ENCODE measurements at places on chromosomes 13 and 19.

- no peaks in the 10 kb centered on the region for H3K27me3 ChIP-seq
- H3K27ac ChIP-seq, result no peak overlapping the region
- H3K36me3 ChIP-seq, result peaks cover 65% of the 10 kb centered on the region
- DNase-seq, result no peak
These were observed 12.7 kb upstream of the ZNF43 start for GRCh38 chr19:21848706-21849105.

- H3K4me3 ChIP-seq, result no peak overlapping the region
- peaks cover 2% of the 10 kb centered on the region for H3K27me3 ChIP-seq
- H3K4me1 ChIP-seq, result peaks cover 8% of the 10 kb centered on the region
These were observed 1.6 kb downstream of the FUT6 start for GRCh38 chr19:5837761-5838352.

GRCh38 chr13:30978981-30979956, 46.8 kb downstream of the TEX26 start:
- DNase-seq, result peak; percentile 85
- peaks cover 29% of the 10 kb centered on the region for H3K27me3 ChIP-seq
- H3K4me3 ChIP-seq, result no peak overlapping the region
- H3K27ac ChIP-seq, result no peak overlapping the region
- no peaks in the 10 kb centered on the region for H3K4me1 ChIP-seq

GRCh38 chr13:113048766-113049165, 56.8 kb upstream of the F7 start:
- no peak for DNase-seq
- no peak overlapping the region for H3K4me3 ChIP-seq
- H3K4me1 ChIP-seq, result no peaks in the 10 kb centered on the region
- no peaks in the 10 kb centered on the region for H3K27me3 ChIP-seq

DNA sequence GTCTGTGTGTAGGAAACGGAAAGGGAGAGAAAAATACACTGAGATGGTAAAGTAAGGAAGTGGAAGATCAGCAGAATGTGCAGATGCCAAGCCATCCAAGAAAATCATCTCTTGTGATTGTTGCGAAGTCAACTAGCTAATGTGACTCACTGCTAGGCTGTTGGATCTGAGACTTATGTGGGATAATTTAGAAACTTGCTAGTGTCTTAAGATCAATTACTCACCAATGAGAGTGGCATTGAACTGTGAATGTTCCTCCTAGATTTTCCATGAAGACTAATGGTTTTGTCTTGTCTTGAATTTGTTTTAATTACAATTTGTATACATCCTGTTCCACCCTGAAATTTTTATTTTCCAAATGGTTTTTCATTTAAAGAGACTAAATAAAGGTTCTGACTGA, 771.6 kb downstream of the EFNB2 start:
- H3K27ac ChIP-seq, result no peak overlapping the region
- no peak overlapping the region for H3K4me3 ChIP-seq
- DNase-seq, result no peak
- H3K27me3 ChIP-seq, result no peaks in the 10 kb centered on the region
- no peaks in the 10 kb centered on the region for H3K36me3 ChIP-seq

DNA sequence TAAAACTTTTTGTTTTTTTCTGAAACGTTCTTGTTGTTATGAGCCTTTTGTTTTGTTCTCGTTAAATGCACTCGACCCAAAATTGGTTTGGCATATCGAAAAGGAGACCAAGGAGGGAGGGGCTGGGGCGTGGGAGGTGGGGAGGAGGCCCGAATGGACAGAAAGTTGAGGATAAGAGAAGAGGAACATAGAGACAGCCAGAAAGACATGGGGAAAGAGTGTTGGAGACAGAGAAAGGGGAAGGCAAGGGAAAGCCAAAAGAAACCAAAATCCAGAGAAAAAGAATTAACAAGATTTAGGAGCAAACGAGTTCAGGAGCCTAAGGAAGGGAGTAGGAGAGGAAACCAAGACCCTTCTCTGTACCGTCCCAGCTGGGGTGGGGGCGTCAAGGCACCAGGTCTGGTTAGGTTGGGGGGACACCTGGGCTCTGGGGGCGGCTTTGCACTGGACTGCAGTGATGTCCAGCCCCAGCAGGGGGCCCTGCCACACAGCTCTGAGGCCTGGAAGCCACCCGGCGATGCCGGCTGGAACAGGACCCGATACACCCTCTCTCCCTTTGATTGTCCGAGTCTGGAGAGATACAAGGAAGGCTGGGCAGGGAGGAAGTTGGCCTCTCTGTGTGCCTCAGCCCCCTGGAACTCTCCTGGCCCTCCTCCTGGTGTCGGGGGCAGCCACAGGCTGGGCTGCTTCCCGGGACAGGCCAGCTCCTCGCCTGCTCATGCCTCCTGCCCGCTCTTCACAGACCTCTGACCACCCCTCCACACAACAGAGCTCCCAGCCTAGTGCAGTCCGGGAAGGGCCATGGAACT, 11.6 kb upstream of the ASF1B start:
- DNase-seq, result peak; percentile 85
- H3K4me1 ChIP-seq, result peaks cover 30% of the 10 kb centered on the region
- no peaks in the 10 kb centered on the region for H3K27me3 ChIP-seq
- no peaks in the 10 kb centered on the region for H3K36me3 ChIP-seq
- H3K4me3 ChIP-seq, result peak overlapping the region; percentile 83

DNA sequence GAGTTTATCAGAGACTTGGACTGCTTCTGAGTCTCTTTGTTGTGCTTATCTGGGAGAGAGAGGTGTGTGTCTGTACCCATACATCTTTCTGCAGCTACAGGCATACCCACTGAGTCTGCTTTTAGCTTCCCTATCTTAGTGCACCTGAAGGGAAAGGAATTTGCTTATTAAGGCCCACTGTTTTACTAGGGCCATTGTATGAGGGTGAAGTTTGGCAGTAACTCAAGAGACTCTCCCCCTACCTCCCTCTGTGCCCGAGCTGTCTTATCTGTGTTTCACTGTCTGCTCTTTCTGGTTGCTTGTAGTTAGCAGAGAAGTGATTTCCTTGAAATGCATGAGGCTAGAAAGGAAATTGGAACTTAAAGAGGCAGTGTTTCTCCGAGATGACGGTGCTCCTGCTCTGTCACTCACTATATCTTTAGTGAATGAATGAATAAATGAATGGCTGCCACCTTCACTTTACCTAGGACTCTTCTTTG, 678 bp upstream of the CD33 start:
- H3K27me3 ChIP-seq, result peaks cover 42% of the 10 kb centered on the region
- peak overlapping the region; percentile 80 for H3K4me3 ChIP-seq
- H3K36me3 ChIP-seq, result peaks cover 4% of the 10 kb centered on the region
- peak; percentile 60 for DNase-seq
- peak overlapping the region; percentile 79 for H3K27ac ChIP-seq

DNA sequence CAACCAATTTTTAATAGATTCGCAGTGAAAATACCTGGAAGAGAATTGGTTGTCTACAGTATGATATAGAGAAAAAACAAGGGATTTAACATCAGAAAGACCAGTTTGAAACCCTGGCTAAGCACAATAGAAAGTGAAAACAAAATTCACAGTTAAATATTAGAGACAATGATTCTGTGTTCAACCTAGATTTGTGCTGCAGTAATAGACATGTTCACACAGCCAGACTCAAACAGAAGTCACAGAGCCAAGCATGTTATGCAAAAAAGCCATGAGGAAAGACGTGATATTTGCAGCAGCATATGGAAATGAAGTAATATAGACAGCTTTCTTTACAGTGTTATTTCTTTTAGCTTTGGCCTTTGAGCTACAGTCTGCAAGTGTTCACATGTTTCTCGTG, 48.1 kb downstream of the SCEL start:
- peaks cover 10% of the 10 kb centered on the region for H3K27me3 ChIP-seq
- H3K4me3 ChIP-seq, result no peak overlapping the region
- H3K36me3 ChIP-seq, result no peaks in the 10 kb centered on the region
- no peak for DNase-seq
- no peak overlapping the region for H3K27ac ChIP-seq
- H3K4me1 ChIP-seq, result no peaks in the 10 kb centered on the region

GRCh38 chr19:19652482-19653295, 9.2 kb upstream of the GMIP start:
- H3K27ac ChIP-seq, result no peak overlapping the region
- no peaks in the 10 kb centered on the region for H3K27me3 ChIP-seq
- no peak for DNase-seq
- H3K4me3 ChIP-seq, result no peak overlapping the region

DNA sequence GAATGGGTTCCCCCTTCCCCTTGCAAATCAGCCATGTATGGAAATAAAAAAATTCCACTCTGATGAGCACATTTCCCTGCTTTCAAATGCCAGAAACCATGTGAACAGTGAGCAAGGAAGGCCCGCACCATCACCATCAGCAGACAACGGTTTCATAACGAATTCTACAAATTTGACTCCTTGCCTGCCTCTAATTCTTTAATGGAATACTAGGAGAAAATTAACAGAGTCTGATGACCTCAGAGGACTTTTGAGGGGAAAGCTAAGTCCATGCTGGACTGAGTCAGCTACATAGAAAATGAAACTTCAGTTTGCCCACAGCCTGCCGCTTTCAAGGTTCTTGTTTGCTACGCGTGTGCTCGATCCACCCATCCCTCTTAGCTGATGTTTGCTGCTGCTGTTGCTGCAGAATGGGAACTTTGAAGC, 46.7 kb upstream of the KL start:
- H3K27me3 ChIP-seq, result peaks cover 2% of the 10 kb centered on the region
- H3K4me1 ChIP-seq, result peaks cover 5% of the 10 kb centered on the region
- no peak overlapping the region for H3K4me3 ChIP-seq
- no peak overlapping the region for H3K27ac ChIP-seq
- DNase-seq, result no peak

DNA sequence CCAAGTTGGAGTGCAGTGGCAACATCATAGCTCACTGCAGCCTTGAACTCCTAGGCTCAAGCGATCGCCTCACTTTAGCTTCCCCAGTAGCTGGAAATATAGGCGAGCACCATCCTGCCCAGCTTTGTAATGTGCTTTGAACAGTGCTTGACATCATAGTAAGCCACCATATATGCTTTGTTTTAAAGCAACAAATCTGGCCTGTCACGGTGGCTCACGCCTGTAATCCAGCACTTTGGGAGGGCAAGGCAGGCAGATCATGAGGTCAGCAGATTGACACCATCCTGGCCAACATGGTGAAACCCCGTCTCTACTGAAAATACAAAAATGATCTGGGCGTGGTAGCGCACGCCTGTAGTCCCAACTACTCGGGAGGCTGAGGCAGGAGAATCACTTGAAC, 1.8 kb upstream of the SLC7A1 start:
- DNase-seq, result no peak
- H3K4me1 ChIP-seq, result peaks cover 28% of the 10 kb centered on the region
- no peak overlapping the region for H3K4me3 ChIP-seq
- H3K36me3 ChIP-seq, result peaks cover 17% of the 10 kb centered on the region
- H3K27me3 ChIP-seq, result peaks cover 12% of the 10 kb centered on the region

DNA sequence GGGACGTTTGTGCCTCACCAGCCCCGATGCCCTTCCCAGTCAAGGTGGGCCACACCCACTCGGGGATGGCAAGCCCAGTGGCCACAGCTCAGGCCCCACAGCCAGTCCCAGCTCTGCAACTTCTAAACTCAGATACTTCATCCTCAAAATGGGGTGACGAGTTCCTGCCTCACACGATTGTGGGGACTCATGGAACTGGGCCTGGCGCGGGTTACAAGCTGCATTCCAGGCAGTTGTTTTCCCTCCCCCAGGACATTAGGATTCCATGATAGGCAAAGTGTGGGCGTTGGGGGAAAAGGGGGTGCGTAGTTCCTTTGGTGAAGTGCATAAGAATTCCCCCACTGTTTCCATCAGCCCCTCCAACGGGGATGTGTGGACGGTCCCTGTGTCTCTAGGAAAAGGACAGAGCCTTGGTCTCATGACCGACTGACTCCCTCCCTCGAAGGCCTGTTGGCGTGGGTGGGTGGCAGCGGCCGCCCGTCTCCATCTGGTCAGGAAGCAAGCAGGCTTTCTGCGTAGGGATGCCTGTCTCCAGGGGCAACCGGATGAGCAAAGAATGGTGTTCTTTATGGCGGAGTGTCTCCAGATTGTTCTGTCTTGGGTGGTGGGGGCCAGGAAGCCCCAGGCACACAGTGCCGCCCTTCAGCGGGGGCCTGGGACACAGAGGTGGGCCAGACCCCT, 21.1 kb upstream of the NPAS1 start:
- H3K27me3 ChIP-seq, result peaks cover 6% of the 10 kb centered on the region
- no peaks in the 10 kb centered on the region for H3K4me1 ChIP-seq
- H3K36me3 ChIP-seq, result peaks cover 9% of the 10 kb centered on the region
- DNase-seq, result no peak

DNA sequence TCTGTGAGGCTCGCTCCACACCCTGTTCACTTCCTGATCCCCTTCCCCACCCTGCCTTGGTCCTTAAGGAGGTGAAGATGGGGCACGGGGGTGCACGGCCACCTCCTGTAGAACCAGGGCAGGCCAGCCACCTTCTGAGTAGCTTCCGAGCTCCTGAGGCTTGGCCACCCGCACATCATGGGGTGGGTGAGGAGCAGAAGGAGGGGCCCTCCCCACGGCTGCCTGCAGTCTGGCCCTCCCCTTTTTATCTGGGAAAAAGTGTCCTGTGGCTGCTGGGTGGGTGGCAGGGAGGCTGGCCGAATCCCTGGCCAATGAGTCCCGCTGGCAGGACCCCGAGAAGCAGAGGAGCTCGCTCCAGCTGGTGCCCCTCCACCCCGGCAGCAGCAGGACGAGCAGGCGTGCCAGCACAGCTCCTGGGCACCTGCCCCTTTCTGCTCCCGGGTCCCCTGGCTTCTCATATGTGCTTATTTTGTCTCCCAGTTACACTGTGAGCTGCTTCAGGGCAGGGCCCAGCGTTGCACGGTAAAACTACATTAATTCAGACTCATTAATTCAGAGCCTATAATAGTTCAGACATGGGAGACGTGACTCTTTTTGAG, 135.0 kb downstream of the KDM4B start:
- H3K27me3 ChIP-seq, result no peaks in the 10 kb centered on the region
- H3K27ac ChIP-seq, result no peak overlapping the region
- peaks cover 28% of the 10 kb centered on the region for H3K36me3 ChIP-seq
- no peak for DNase-seq

DNA sequence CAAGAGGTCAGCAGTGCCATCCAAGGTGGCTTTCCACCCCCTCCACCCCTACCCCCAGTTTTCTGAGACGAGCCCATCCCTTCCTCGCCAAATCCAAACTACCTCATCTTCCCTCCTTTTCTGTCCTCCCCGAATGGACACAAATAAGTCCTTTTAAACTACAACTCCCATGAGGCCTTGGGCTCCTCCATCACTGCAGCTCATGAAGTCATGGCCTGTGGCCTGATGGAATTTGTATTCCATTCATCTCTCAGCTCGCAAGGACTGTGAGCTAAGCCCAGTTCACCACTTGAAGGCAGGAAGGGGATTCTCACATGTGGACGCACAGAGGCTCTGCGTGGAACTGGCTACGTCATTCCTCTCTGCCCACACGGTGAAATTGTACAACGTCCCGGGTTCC, 12.5 kb downstream of the PTPRH start:
- H3K4me3 ChIP-seq, result no peak overlapping the region
- H3K27ac ChIP-seq, result no peak overlapping the region
- DNase-seq, result no peak
- no peaks in the 10 kb centered on the region for H3K36me3 ChIP-seq

- no peak overlapping the region for H3K4me3 ChIP-seq
- no peaks in the 10 kb centered on the region for H3K27me3 ChIP-seq
- no peaks in the 10 kb centered on the region for H3K4me1 ChIP-seq
- no peak for DNase-seq
- no peaks in the 10 kb centered on the region for H3K36me3 ChIP-seq
These were observed 27.0 kb downstream of the FPR3 start for GRCh38 chr19:51821921-51822320.
